ENCODE measurements at places on chromosomes 7 and 10.

- no peak for DNase-seq
These were observed 341.7 kb upstream of the SEMA3D start for GRCh38 chr7:85528581-85528980.

DNA sequence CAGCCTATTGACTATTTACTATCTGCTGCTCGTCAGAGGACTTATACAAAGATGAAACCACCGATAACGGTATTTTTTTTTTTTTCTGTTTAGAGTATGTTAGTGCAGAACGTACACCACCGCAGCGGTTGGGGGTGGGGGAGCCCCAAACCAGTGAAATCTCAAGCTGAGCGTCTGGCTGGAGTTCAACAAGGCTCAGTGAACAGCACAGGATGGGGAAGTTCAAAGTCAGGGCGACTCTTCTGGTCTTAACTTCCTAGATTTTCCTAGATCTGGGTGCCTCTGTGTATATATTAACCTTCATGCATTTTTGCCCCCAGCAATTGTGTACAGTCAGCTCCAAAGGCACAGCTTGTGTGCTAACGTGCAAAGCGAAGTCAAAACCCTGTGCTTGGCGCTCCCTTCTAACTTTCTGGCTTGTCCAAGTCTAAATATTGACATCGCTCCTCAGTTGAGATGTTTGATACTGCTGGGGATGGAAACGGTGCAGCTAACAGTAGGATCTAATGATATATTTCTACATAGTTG is 1.1 kb downstream of the RHOBTB1 start:
- DNase-seq: peak; percentile 40

- DNase-seq: no peak
These were observed 37.1 kb downstream of the COL26A1 start for GRCh38 chr7:101399759-101400158.

DNA sequence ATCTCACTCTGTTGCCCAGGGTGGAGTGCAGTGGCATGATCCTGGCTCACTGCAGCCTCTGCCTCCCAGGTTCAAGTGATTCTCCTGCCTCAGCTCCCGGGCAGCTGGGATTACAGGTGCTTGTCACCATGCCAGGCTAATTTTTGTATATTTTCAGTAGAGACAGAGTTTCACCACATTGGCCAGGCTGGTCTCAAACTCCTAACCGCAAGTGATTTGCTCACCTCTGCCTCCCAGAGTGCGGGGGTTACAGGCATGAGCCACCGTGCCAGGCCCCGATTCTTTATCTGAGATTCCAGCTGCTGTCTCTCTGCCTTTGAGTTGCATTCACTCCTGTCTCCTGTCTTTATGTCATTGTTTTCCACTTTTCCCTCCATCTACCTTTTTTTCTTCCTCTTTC is 168.7 kb downstream of the TMEM178B start:
- DNase-seq: no peak
